ENCODE measurements at places on chromosomes 1 and 21.

- DNase-seq = no peak
These were observed 80.2 kb downstream of the FMN2 start for GRCh38 chr1:240171907-240172306.

DNA sequence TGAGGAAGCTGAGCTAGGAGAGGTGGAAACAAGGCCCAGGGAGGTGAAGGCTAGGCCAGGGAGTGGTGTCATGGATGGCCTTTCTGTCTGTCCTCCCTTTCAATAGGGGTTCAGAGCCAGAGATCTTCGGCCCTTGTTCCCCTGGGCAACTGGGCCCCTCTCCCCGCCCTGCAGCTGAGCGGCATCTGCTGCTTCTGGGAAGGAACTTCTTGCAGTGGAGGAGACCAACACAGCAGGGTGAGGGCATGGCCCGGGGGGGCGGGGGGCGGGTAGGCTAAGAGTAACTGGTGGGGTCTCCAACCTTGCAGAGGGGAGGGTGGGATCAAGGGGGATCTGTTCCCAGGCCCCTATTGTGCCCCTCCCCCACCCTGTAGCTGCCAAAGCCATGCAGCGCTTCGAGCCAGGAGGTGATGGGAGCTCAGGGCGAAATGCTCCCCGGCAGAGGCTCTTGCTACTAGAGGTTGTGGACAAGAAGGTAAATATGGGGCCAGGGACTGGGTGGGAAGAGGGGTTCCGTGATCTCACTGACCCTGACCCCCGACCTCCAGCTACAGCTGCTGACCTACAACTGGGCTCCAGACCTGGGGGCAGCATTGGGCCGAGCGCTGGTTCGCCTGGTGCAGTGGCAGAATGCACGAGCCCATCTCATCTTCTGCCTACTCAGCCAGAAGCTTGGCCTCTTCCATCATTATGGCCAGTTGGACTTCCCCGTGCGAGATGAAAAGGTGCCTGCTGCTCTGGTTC is 11.7 kb downstream of the HYI start:
- DNase-seq = no peak

DNA sequence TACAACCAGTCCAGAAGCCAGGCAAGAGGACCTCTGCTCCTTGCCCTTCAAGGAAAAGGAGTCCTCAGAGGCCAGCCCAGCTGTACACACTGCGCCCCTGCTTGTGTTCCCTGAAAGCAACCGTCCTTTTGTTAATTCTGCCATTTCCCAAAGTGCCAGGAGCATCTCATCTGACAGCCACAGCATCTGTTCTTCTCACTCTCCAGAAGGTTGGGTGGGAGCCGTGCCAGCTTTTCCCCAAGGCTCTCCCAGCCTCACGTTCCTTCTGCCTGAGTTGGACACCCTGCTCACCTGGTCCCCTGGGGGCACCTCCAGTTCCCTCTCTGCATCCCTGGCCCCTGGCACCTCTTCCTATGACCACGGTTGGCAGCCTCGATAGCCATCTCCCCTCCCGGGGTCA is 10.5 kb upstream of the CNTN2 start:
- no peak for DNase-seq

DNA sequence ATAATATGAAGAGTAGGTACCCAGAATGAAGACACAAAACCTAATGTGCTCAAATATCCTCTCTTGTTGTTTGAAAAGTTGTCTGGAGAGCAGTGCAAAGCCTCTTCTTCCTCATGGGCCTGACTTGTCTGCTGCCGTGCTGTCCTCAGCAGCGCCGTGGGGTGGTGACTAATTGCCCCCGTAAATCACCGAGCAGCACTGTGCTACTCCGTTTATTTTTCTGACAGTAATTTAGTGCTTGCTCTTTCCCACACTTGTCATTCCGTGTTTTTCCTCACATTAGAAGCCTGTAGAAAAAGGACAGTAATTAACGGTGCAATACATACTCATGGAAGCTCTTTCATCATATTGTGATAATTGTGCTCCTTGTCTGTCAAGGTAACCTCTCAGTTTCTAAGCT is 114.8 kb upstream of the BARHL2 start:
- DNase-seq = no peak

- no peak for DNase-seq
These were observed 140.7 kb downstream of the DHRS3 start for GRCh38 chr1:12477314-12477713.

DNA sequence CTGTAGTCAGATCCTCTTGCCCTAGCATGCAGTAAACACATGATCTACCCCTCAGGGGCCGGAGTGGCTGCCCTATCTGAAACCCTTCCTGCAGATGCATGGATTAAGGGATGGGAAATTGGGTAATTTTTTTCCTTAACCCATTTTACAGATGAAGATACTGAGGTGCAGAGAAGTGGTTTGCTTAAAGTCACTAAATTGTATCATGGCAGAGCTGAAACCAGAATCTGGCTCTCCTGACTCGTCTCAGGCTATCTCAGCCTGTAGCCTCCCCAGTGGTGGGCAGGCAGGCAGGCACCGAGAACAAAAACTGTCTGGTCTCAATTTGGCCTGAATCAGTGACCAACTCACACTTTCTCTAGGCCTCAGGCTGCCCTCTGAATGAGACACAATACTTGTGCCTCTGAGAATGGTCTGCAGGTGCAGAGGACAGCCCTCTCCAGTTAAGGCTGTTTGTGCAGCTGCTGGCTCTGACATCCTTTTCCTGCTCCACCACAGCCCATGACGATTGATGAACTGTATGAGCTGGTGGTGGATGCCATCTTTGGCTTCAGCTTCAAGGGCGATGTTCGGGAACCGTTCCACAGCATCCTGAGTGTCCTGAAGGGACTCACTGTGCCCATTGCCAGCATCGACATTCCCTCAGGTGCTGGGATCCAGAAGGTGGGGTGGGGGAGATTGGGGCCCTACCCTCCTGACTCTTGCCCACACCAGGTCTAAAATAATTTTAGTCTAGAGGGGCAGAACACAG is 1.5 kb downstream of the NAXE start:
- no peak for DNase-seq

GRCh38 chr1:115191691-115192090 is 102.4 kb upstream of the TSPAN2 start:
- no peak for DNase-seq

- peak; percentile 41 for DNase-seq
These were observed 8.9 kb downstream of the CR2 start for GRCh38 chr1:207463021-207463420.

GRCh38 chr1:93448983-93449804 is 1.3 kb downstream of the FNBP1L start:
- DNase-seq = peak; percentile 41

Measured in fibroblast of skin of abdomen (primary cell).